ENCODE measurements at places on chromosomes 1 and 21.

- DNase-seq, result no peak
These were observed 5.1 kb downstream of the CASZ1 start for GRCh38 chr1:10791105-10791951.

- DNase-seq, result no peak
These were observed 44.1 kb downstream of the ALPL start for GRCh38 chr1:21553116-21553926.

GRCh38 chr1:3017440-3018050 lies 3.7 kb upstream of the ACTRT2 start:
- DNase-seq, result no peak

- no peak for DNase-seq
These were observed 2.8 kb downstream of the SRARP start for GRCh38 chr1:16006552-16007485.

DNA sequence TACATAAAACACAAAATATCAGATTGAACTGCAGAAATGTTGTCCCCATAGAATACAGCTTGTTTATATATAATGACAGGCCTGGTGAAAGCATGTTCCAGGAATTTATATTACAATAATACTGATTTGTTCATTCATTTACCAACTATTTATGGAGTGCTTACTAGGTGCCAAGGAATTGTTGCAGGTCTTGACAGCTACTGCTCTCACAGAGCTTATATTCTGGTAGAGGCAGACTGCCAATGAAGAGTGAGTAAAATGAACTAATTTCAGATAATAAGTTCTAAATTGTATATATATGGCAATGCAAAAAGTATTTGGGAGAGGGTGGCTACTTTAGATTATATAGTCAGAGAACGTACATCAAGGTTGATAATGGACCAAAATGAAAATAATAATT lies 152.0 kb downstream of the COQ8A start:
- DNase-seq, result no peak

DNA sequence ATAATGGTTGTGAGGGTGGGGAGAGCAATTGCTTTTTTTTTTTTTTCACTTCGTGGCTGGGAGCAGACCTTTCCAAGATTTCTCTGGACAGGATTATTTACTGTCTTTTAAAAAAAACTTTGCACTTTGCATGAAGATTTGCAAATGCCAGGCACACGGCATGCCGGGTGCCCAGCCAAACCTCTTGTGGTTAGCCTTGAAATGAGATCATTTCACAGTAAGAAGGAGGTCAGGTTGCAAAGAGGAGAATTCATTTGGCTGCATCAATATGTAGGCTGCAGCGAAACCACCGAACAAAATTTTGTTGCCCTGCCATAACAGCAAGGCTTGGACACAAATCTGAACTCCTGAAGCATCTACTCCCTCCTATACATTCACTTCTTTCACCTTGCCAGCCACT lies 36.5 kb upstream of the KCND3 start:
- DNase-seq, result no peak

- DNase-seq, result peak; percentile 30
These were observed 276.3 kb upstream of the GREM2 start for GRCh38 chr1:240888039-240888786.

GRCh38 chr1:39992234-39992633 lies 37.3 kb downstream of the MFSD2A start:
- no peak for DNase-seq

GRCh38 chr1:116678732-116679090 lies 11.2 kb upstream of the IGSF3 start:
- no peak for DNase-seq

All from activated CD4-positive, CD25-positive, alpha-beta regulatory T cell treated with anti-CD3 and anti-CD28 coated beads, Interleukin-2, amount 50 U/mL, for 72 hours (primary cell).